Neural progenitor cell (in vitro differentiated cells): ENCODE measurements at places on chromosomes 16 and 17. TPM values are rescaled to one million over a fixed set of nuclear protein-coding genes. Genes with fewer than 3 reads are reported as not detected.

GRCh38 chr16:23976524-23976923 is 140.7 kb downstream of the PRKCB start:
- no peak for DNase-seq

DNA sequence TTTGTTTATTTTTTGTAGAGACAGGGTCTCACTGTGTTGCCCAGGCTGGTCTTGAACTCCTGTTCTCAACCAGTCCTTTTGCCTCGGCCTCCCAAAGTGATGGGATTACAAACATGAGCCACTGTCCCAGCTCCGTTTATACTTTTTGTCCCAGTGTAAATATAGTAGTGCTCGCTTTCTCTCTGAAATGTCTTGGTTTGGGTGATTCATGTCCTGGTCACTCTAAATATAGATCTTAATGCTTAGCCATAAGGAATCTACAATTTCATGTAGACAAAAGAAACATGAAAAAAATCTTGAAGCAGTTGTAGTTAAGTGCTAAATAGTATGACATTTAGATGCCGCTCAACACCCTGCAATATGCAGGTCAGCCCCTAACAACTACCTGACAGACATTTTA is 126.9 kb downstream of the KATNIP start:
- DNase-seq = no peak

TSNAXIP1 gene
- total RNA-seq = 2.8 and 2.9 TPM in 2 replicates

DNA sequence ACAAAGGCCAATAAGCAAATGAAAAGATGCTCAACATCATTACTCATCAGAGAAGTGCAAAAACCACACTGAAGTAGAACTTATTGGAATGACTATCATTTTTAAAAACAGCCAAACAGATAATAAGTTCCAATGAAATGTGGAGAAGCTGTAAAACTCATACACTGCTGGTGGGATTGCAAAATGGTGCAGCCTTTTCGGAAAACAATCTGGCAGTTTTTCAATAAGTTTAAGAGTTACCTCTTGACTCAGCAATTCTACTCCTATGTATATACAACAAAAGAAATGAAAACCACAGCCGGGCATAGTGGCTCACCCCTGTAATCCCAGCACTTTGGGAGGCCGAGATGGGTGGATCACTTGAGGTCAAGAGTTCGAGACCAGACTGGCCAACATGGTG is 49.3 kb downstream of the AKAP10 start:
- no peak for DNase-seq

GRCh38 chr16:70699696-70700095 is 13.8 kb upstream of the MTSS2 start:
- DNase-seq = no peak

- no peak for DNase-seq
These were observed 1.6 kb downstream of the DOC2A start for GRCh38 chr16:30009085-30009862.

DNA sequence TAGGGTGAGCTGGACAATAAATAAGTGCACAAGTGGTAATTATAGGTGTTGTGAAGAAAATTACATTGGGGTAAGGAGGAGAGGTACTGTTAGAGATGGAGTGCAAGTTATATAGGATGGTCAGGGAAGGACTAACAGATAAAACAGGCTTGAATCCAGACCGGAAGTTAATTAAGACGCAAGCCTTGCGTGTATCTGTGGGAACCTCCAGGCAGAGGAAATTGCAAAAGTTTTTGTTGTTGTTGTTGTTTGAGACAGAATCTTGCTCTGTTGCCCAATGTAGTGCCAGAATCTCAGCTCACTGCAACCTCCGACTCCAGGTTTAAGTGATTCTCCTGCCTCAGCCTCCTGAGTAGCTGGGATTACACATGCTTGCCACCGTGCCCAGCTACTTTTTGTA is 2.4 kb upstream of the ZNF18 start:
- no peak for DNase-seq

- DNase-seq = no peak
These were observed 2.1 kb upstream of the RNPS1 start for GRCh38 chr16:2270070-2270462.

- no peak for DNase-seq
These were observed 101.6 kb downstream of the PRKCA start for GRCh38 chr17:66403846-66404556.

DNA sequence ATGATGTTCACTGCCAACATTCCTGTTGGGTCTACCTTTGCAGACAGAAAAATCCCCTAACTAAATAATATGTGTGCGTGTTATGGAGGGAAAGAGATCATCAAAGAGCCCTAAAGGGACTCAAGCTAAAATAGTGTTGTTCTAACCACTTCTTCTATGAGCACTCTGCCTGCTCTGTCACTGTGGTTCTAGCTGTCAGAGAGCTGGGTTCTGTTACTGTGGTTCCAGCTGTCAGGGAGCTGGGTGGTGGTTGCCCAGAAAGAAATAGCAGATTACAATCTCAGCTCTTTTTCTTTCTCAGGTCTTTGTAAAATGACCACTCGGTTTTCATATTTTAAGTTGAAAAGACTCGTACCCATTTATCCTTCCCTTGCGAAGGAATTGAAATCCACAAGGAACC is 176.3 kb downstream of the HS3ST3A1 start:
- DNase-seq = no peak

CRYBA1 gene
- total RNA-seq = 0.84 and 1.0 TPM in 2 replicates

GRCh38 chr16:22732400-22732799 is 81.6 kb upstream of the HS3ST2 start:
- no peak for DNase-seq

DNA sequence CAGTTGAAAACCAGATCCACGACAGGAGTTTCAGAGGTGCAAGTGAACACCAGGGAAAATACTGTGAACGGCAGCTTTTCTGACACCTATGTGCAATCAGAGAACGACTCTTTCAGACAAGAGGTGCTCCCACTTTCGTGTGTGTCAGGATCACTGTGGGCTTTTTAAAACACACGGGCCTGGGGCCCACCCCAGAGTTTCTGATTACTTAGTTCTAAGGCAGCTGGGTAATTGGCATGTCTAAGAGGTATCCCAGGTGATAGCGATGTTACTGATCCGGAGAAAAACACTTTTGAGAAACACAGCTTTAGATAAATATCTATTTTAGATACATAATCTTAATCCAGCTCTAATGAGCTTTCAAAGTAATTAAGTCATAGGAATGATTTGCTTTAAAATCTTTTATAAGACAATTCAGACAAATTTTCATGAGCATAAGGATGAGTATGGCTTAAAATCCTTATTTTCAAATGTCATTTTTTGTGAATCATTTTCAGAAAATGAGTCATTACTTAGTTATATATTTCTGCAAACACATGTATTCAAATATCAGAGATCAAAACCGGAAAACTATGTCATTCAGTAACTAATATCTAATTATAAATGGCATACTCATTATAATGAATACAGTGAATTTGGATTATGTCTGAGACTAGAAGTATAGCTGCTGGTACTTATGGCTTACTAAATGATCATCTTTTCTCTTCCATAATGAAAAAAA is 217.9 kb upstream of the PSMD7 start:
- DNase-seq = no peak

PRSS22 gene
- not detected in 2 replicates for total RNA-seq

MT4 gene
- not detected in 2 replicates for total RNA-seq

GRCh38 chr17:69943058-69943457 is 132.0 kb upstream of the KCNJ16 start:
- DNase-seq = no peak

ERBB2 gene
- total RNA-seq = 75.2 and 116 TPM in 2 replicates

DNA sequence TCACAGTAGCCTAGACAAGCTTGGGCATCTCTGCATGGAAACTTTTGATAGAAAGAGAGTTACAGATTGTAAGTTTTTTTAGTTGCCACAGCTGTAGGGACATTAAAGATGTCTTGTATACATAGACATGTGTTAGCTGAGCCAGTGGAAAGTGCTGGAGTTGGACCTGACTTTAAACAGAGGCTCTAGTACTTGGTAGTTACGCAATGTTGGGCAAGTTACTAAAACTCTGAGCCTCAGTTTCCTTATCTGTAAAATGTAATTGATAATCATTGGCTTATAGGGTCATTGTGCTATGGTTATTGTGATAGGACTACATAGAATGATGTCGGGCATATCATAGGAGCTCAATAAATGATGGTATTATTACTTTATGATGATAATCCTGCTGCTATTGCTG is 225.8 kb upstream of the CPHXL start:
- no peak for DNase-seq

GRCh38 chr17:69854225-69854780 is 220.7 kb upstream of the KCNJ16 start:
- DNase-seq = no peak

DNA sequence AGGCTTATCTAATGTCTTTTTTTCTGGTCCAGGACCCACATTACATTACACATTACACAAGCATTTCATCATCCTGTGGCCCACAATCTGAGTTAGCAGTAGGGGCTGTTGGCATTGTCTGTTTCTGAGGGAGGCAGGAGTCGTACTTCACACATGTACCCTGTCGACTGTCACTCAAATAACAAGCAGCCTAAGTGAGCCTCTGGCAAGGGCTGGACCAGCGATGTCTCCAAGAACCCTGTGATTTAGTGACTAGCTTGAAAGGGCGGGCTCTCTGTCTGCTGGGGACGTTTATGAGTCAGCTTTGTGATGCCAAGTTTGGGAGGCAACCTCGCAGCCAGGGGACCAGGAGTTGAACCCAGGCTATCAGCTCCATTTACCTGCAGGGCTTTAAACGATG is 251.4 kb downstream of the HS3ST3B1 start:
- DNase-seq = no peak

- peak; percentile 77 for DNase-seq
These were observed 90.9 kb downstream of the MYH11 start for GRCh38 chr16:15765880-15766279.

- no peak for DNase-seq
These were observed 58.5 kb downstream of the MYH13 start for GRCh38 chr17:10314329-10314728.

DNA sequence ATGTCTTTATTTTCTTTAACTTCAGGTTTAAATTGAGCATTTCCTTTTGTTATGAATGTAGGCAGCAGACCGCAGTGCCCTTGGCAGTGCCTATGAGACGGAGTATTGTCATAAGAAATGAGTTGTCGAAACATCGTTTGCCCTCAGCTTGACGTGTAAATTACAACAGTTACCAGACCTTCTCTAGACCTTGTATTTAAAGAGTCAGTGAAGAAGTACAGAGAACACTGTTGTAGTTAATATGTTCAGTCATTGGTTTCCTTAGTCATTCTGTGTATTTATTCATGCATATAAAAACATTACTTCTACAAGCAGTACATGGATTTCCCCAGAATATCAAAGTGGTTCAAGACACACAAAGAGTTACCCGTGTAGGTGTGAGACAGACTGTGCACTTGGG is 19.0 kb downstream of the IRF8 start:
- DNase-seq = no peak

- DNase-seq = no peak
These were observed 258.4 kb downstream of the MAP2K6 start for GRCh38 chr17:69672924-69673323.

DNA sequence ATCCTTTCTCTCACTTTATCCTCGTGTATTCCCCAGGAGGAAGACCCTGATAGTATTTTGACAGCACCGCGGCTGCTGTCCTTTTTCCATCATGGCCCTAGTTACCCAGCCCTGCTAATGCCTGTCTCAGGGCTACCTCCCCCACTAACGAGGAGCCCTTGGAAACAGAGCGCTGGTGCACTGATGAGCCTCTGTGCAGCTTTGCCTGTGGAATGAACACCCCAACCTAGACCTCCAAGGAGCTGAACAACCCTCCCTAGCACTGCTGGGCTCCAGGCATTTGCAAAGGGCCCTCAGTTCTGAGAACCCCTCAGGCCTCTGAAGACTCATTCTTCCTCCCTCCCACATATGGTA is 23.3 kb upstream of the CCL1 start:
- DNase-seq = no peak

- no peak for DNase-seq
These were observed 494.1 kb downstream of the TMEM114 start for GRCh38 chr16:8096211-8096610.

DNA sequence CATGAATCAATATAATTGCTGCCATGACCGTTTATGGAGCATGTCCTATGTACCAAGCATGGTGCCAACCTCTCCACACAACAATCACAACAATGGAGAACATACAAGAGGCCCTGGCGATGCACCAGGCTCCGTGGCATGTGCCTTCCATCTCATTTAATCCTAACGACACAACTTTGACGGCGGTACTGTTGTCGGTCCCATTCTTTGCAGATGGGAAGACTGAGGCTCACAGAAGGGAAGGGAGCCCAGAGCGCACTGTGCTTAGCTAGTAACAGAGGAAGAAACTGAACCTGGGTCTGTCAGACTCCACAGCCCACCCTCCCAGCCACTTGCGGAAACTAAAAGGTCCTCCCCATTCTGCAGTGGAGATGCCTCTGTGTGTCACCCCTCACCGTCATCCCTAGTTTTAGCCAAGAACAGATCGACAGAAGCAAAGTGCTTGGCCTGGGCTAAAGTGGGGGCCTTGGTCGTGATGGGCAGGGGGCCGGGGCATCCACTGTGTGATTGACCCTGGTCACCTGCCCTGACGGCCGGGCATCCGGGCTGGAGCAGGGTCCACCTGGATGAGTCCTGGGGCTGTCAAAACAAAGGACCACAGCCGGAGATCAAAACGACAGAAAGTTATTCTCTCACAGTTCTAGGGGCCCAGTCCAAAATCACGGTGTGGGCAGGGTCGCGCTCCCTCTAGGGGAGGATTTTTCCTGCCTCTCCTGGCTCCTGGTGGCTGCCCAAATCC is 183.9 kb downstream of the C16orf95 start:
- DNase-seq = no peak

DNA sequence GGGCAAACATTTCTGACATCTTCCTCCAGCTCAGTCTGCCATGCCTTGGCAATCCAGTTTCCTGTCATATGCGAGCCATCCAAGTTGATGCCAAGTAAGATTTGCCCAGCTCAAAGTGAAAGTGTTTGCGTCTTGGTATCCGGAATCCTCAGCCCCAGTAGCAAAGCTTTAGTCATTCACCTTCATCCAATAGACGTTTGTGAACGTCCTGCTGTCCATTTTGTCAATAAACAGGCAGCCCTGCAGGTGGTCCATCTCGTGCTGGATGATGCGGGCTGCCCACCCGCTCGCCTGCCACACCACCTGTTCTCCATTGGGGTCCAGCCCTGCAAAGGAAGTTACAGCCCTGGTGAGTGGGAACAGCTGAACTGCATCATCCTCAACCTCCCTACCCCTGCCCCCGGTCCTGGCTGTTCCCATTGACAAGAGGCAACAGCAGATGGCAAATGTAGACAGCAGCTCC is 1.5 kb downstream of the PDF start:
- DNase-seq = no peak

DNA sequence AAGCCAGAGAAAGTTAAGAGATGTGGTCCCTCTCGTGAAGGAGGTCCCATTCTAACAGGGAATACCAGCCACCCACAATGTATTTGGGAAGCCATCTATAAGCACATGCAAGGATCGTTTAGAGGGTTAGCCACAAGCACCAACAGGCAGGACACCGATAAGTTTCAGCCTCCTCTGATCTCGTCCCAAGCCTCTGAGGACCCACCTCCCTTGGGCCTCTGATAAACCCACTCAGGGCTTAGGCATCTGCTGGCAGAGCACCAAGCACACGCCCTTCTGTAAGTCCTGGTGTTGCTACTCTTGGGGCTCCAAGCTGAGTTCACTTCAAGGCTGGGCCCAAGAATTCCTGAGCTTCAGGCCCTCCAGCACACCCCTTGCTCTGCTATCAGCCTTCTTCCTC is 5.4 kb upstream of the PNPO start:
- DNase-seq = no peak

- DNase-seq = no peak
These were observed 6.9 kb downstream of the WIPI1 start for GRCh38 chr17:68450391-68450790.

USP7 gene
- total RNA-seq = 76.3 and 90.3 TPM in 2 replicates

- no peak for DNase-seq
These were observed 105.8 kb downstream of the TANC2 start for GRCh38 chr17:63071797-63072196.

GRCh38 chr16:56812884-56813283 is 52.1 kb upstream of the SLC12A3 start:
- DNase-seq = no peak
